ENCODE measurements at places on chromosomes 11 and 22.

GRCh38 chr11:16921019-16921418 is 93.2 kb downstream of the PLEKHA7 start:
- DNase-seq, result no peak

DNA sequence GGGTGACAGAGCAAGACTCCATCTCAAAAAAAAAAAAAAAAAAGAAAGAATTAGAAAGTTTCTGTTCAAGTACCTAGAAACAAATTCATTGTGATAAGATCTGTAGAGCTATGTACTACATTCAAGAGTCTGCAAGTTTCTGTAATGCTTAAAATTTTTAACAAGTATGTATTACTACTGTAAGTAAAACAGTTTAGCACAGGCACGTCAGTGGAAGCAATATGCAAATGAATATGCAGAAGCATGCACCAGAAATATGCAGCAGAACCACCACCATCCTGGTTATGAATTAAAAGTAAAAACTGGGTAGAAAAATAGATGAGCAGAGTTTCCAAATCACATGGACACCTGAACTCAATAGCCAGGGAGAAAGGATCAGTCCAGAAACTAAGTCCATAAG is 19.3 kb downstream of the SBF2 start:
- DNase-seq, result no peak

DNA sequence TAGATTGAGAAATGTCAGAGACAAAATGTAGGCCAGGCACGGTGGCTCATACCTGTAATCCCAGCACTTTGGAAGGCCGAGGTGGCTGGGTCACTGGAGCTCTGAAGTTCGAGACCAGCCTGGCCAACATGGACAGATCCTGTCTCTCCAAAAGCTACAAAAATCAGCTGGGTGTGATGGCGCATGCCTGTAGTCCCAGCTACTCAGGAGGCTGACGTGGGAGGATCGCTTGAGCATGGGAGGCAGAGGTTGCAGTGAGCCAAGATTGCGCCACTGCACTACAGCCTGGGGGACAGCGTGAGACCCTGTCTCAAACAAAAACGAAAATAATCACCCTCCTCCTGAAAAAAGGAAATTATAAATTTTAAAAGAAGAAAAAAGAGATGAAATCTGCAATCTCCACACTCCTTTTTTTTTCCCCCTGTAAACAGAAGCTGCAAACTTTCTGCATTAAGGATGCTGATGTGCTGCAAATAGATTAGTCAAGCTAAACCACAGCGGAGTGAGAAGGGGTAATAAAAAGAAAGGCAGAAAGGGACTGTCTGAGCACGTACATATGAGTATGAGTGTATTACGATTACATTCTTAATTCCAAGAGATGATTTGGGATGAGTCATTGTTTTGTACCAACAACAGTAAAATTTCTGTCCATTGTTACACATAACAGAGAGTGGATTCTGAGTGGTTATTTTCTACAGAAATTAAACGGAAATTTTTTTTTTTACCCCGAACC is 87.3 kb downstream of the SIK3 start:
- no peak for DNase-seq

- DNase-seq, result no peak
Observed at GRCh38 chr11:133945087-133945974, 11.4 kb downstream of the IGSF9B start.

DNA sequence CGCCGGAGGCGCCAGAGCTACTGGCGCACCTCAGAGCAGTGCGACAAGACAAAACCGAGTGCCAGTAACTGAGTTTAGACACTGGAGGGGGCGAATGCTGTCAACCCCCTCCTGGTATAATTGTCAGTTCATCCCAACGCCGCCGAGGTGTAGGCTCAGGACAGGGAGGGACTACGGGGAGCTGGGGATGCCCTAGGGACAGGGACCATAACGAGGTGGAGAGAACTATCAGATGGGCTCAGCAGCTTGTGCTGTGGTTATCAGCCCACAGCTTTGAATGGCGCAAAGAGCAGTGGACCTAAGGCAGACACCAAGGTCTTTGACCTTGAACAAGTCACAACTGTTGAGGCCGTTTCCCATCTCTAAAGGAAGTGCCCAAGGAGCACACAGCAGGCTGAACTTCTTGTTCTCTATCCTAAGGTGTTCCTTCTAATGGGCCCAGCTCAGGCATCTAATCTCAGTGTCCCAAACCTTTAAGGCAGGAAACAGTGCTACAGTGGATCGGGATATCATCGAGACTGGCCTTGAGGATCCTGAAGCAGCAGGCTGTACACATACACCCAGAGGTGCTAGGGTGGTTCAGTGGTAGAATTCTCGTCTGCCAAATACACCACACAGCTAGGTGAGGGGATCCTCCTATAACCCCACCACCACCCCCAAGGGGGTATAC is 958 bp upstream of the TUT1 start:
- DNase-seq, result no peak

DNA sequence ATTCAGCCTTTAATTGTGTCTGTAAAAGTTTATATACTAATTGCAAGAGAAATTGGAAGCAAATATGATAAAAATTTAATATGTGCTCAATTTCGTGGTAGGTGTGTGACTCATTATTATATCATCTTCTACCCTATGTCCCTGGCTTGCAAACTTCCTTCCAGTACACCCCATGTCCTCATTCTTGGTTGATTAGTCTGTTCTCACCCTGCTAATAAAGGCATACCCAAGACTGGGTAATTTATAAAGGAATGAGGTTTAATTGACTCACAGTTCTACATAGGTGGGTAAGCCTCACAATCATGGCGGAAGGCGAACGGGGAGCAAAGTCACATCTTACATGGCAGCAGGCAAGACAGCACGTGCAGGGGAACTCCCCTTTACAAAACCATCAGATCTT is 11.9 kb downstream of the MRGPRX3 start:
- no peak for DNase-seq

- DNase-seq, result no peak
Observed at GRCh38 chr11:75028321-75028720, 39.6 kb downstream of the NEU3 start.

DNA sequence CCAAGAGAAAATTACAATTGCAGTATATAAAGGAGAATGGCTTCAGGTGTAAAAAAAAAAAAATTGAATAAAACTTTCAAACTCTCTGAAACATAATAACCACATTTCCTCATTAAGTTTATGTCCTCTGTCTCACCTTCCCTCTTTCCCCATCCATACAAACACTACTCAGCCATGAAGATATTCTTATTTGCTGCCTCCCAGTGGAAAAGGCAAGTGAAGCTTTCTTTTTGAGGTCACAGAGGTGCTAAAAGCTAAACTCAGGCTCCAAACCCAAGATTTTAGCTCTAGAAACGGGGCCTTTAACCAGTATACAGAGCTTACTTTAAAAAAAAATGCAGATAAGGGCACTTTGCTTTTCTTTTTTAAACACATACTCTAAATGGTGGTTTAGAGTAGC is 1568.5 kb downstream of the FAM181B start:
- no peak for DNase-seq

GRCh38 chr11:1949302-1949701 is 2.2 kb downstream of the MRPL23 start:
- DNase-seq, result no peak

- no peak for DNase-seq
Observed at GRCh38 chr11:12871241-12871640, 137.9 kb upstream of the RASSF10 start.

GRCh38 chr11:66489636-66490035 is 9.4 kb downstream of the DPP3 start:
- DNase-seq, result no peak

GRCh38 chr11:127392575-127392974 is 392.0 kb upstream of the KIRREL3 start:
- DNase-seq, result no peak

DNA sequence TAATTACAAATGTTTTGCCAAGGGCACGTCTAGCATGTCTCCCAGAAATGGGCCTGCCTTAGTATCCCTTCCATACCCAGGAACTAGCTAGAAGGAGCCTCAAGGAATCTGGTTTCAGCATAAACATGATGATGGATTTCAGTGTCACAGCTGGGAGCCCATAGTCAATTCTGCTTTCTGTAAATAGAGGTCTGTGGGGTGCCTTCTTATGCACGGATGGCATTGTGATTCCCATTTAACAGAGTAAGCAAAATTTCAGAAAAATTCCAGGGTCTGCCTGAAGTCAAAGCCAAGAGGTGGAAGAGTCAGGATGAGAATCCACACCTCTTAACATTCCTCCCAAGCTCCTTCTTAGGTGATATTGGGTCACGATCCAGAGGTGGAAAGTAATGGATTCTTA is 12.1 kb downstream of the DUSP18 start:
- no peak for DNase-seq

DNA sequence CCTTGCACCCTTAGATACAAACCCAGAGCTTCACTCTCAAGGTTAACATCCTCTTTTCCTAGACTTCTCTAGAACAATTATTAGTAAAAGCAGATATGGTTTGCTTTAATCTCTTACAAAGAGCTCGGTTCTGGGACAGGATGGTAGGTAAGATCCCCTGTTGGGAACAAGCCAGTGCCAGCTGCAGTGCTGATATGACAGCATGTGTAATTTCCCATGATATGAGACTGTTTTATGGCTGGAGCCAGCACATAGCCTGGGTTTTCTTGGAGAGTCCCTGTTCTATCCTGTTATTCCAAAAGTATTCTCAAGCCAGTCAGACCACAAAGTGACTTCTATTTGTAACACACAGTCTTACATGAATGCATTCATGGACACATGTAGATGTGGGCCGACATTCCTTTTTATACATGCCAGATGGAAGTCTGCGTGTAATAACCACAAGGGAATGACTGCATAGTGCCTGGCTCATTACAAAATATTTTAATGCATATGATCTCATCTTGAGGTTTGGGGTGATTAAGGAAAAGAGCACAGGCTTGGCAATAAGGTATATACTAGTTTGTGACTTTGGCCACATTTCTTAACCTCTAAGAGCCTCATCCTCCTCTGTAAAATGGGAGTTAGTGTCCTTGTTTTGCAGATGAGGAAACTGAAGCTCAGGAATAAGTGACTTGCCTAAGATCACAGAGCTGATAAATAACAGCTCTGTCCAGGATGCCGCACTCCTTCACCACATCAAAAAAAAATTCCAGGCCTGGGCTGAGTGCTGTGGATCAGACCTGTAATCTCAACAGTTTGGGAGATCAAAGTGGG is 21.8 kb downstream of the CLMP start:
- DNase-seq, result peak; percentile 31

- DNase-seq, result no peak
Observed at GRCh38 chr22:47629791-47630655, 867.6 kb downstream of the TBC1D22A start.

- DNase-seq, result no peak
Observed at GRCh38 chr11:69094915-69095290, 46.2 kb downstream of the TPCN2 start.

DNA sequence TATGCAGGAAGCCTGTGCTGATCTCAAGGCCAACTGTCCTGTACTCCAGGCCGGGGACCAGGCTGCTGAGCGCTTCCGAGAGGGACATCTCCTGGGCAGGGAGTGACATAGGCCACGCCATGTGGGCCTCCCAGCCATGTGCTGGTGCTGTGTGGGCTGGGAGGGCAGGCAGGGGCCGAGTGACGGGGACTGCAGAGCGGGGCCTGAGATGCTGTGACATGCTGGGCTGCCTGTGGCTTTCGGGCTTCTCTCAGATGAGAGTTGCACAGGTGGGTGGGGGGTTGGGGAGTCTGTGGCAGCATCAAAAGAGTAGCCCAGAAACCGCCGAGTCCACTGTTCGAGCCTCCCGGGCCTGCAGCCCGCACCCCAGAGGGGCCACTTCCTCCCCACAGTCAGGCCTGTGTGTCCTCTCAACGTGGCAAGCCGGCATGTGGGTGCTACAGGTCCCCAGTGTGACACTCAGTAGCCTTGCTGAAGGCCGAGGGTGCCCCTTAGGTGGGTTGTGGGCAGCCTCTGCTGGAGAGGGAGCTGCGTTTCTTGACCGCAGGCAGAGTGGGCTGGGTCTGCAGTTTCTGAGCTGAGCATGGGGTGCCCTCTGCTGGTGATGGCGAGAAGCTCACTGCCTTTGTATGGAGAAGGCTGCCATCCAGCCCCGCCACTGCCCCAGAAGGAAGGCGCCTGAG is 101.2 kb downstream of the BCR start:
- DNase-seq, result peak; percentile 88

GRCh38 chr22:28488825-28489224 is 190.8 kb downstream of the TTC28 start:
- no peak for DNase-seq

DNA sequence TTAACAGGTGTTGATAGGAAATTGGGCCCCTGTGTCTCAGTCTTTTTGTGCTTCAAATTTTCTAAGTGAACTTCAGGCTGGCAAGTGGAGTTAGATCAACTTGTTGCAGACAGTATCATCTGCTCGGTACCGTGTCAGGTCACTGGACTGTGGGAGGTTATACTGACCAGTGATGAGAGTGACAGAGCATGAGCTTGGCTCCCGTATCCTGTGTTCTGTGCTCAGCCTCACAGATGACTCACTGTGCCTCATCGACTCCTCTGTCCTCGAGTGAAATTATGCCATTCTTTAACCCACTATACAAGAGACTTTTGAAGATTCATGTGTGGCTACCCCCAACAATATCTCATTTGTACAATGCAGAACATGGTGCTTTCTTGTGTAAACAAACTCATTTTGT is 7.9 kb downstream of the GRAP2 start:
- no peak for DNase-seq

DNA sequence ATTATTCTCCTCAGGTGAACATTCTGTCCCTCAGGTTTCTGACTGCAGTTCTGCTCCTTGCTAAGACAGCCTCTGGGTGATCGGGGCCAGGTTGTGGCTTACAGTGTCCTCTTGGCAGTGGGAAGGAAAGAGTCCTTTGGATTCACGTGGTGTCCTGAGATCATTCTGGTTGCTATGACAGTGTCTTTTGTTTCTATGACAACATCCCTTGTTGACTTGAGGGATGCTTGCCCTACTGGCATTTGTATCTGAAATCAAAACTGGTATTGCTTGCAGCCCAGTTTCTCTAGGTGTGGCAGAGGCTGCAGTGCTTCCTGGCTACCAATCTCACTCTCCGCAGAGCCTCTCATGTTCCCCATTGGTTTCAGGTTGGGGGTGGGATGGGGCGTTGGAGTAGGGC is 151.8 kb upstream of the CCDC90B start:
- DNase-seq, result no peak

- no peak for DNase-seq
Observed at GRCh38 chr22:43636086-43636485, 176.0 kb downstream of the EFCAB6 start.

- no peak for DNase-seq
Observed at GRCh38 chr22:17732251-17732854, 41.9 kb downstream of the BID start.

DNA sequence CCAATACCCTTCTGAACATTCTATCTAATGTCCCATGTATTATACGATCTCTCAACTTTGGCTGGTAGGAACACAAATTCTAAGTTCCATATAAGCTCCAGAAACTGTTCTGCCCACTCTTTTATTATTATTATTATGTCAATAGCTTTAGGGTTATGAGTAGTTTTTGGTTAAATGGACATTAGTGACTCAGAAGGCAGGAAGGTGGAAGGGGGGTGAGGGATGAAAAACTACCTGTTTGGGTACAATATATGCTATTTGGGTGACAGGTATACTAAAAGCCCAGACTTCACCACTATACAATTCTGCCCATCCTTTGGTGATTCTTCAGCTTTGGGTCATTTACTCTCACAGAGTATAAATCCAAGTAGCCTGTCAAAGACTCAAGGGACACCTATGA is 22.5 kb upstream of the TRIM29 start:
- DNase-seq, result no peak

GRCh38 chr11:47768101-47768612 is 1.0 kb upstream of the FNBP4 start:
- DNase-seq, result peak; percentile 61

GRCh38 chr11:120280600-120281051 is 40.7 kb downstream of the POU2F3 start:
- peak; percentile 29 for DNase-seq
